ENCODE measurements at places on chromosomes 5 and 9.
A peak's percentile ranks its signal among the peaks of the same experiment; 100 is the strongest.

DNA sequence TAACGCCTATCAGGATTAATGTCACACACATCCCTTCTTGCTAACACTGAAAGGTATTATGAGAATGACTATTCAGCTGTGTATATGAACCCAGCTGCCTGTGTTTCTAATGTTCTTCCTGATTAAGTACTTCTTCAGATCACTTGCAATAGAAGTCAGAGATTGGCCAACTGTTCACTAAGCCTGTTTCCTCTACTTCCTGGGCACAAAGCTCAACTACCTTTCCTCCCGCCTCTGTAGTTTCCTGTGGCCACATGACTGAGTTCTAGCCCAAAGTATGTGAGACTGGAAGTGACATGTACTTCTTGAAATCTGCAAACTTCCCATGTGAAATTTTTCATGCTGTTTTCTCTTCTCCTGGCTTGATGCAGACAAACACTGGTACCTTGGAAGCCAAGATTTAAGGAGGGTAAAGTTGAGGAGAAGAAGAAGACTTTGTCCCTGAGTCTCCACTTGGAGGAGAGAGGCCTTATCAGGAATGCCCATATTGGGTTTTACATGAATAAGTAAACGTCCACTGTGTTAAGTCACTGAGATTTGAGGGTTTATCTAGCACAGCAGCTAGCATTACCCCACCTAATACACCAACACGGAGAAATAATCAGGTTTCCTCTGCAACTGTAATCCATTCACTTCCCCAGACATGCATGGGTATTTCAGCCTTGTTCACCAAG is 58.6 kb downstream of the SLIT3 start:
- no peak for DNase-seq

DNA sequence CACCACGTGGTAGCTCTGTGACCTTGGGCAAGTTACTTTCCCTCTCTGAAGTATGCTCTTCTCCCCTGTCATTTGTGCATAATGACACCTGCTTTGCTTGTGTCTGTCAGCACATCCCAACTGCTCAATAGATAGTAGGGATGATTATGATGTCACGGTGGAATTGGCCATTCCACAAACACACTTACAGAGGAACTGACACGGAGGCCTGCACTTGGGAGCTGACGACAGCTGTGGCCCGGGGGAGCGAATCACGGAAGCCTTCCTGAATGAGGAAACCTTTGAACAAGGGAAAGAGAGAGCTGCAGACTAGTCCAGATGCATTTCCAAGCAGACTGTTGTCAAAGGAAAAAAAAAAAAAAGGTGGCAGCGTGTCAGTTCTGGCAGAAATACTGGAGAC is 21.0 kb downstream of the TLX3 start:
- no peak for DNase-seq

GRCh38 chr9:109310486-109310901 is 10.4 kb downstream of the EPB41L4B start:
- DNase-seq: no peak

DNA sequence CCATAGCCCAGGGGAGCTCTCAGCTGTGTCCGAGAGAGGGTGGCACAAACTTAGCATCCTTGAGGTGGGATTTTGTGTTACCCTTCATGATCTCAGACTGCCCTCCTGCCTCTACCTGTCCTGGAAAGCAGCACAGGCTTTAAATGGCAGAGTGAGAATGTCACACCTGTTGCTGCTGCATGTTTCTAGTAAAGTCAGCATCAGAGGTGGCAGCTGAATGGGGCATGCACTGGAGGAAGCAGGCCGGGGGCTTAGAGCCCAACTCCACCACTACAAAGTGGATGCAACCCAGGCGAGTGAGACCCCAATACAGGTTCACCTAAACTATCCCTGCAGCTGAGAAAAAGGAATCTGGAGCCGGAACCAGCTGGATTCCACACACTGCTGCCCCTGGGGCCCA is 51.6 kb downstream of the MACROH2A1 start:
- DNase-seq: no peak

GRCh38 chr5:150189326-150189725 is 536 bp upstream of the SLC6A7 start:
- DNase-seq: no peak

- DNase-seq: no peak
Observed at GRCh38 chr9:4138180-4138579, 161.7 kb downstream of the GLIS3 start.

DNA sequence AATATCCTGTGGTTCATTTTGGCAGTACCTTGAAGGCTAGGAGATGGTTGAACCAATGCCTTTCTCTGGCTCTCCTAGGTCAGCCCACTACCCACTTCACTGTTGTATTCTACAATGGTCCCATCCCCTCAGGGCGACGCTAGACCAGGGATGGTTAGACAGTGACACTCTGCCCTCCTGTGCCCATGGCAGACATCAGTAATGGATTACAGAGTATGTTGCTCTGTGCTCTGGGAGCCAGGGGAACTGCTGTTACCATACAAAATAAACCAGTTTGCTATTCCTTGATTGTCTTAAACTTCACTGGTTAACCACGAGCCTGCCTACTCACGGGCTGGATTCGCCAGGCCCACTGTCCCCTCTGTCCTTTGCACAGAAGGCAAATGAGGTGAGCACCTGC is 33.7 kb downstream of the NCS1 start:
- DNase-seq: no peak

DNA sequence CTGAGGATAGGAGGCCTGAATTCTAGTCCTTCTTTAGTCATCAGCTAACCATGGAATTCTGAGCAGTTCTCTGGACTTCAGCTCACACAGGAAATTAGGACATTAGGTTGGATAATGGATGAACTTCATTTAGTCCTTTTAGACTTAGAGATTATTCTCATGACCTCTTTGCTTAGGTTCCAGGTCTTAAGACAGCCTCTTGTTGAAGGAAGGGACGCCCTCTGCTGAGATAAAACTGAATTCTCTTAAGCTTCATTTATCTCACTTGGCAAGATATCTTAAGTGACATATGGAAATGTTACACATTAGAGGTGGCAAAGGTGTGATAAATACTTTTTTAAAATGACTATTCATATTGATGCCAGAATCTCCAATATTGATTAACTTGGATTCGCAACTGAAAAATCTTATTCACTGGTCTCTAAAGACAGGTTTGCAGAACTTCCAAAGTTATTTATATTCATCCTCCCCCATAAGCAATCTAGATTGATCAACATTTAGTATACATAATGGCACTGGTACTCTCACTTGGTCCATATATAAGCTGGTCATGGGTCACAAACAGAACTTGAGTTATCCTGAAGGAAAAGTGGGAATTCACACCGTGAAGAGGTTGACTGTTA is 16.9 kb upstream of the ZNF366 start:
- DNase-seq: peak; percentile 27

- DNase-seq: no peak
Observed at GRCh38 chr5:39657943-39658342, 233.2 kb upstream of the DAB2 start.

DNA sequence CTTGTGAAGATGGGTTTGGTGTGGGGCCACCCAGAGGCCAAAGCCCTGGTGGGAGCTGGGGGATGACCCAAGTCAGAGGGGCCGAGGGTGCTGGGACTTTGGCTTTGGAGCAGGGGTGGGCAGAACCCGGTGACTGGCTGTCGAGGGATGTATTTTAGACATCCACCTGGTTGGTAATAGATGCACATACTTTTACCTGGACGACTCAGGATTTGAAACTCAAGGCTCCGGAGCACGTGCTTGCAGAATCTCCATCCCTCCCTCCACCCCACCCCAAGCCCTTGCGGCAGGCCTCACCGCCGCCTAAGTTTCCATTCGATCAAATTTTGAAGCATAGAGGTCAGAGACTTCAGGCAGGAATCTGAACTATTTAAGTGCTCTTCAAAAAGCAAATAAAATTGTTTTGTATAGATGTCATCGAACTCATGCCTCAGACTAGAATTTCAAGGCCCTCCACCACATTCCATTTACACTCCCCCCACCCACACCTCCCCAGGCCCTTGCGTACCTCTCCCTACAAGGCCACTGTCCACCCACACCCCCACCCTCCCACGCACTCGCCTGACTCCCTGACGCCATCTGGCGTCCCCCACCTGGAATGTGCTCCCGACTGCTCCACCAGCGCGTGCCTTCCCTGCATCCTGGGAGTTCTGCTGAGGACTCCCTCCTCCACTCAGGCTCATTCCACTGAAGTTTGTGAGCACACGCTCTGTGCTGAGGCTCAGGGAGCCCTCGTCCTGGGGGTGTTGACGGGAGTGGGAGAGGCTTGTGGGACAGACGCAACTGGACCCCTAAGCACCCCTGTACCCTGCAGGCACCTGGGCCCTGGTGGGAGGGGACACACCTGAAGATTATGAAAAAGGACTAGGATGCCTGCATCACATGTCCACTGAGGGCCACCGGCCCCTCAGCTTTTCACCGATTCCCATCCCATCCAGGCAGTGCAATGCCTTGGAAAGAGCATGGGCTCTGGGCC is 56.4 kb upstream of the RPL26L1 start:
- DNase-seq: no peak

DNA sequence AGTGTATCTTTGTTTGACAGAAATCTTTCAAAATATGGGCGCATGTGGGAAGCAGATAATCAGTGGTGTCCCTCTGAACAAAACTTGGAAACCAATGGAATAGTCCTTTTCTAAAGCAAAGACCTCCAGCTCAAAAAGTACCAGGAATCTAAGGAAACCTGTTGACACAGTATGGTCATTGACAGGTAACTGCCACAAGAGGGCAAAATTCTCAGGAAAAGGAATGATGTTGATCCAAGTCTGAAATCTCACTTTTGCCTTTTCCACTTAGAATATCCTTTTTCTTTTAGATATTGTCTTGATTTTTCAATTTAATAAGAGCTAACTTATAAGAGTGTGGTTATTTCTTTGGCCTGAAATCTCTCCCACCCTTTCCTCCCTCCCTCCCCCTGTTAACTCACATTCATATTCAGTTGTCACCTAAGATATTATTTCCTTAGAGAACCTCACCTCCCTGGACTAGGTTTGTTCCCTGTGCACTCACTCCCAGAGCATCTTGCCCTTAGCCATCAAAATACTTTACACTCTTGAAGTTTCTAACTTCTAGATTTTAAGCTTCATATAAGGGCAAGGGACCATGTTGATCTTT is 59.0 kb upstream of the BARX1 start:
- no peak for DNase-seq

GRCh38 chr5:158410976-158411375 is 552.0 kb upstream of the CLINT1 start:
- no peak for DNase-seq

DNA sequence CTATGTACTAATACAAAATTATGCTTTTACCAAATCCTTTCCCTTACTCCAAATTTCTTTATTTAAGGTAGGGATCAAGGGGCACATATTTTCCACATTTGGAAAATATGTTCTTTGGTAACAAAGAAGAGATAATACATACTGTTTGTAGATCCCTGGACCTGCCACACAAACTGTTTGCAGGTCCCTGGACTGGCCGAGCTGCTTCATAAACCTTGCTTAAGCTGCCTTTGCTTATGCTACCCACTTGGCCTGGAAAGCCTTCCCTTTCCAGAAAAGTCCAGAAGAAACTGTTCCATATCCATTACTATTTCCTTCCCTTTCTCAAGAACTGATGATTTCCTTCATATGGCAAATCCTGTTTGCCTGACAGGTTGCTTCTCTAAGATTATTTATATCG is 22.6 kb upstream of the DMXL1 start:
- no peak for DNase-seq

- DNase-seq: no peak
Observed at GRCh38 chr5:73370640-73371583, 77.7 kb downstream of the FOXD1 start.

DNA sequence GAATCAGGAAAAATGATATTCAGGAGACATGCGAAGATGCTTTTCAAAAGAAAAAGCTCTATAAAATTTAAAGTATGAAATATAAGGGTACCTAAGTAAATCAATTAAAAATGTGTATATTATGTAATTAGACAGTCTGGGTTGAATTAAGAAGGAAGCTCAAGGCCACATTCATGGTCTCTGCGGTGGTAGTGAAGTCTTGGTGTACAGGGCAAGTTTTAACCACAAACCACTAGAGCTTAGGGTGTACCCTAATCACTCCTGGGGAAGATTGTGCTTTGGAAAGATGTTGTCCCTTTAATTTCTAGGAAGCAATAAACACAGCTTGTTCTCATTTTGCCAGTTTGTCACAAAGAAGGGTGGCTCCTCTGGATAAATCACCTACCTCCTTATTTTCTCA is 287.2 kb upstream of the ZNF608 start:
- DNase-seq: no peak

- peak; percentile 68 for DNase-seq
Observed at GRCh38 chr5:134275822-134276221, 49.9 kb upstream of the PPP2CA start.

DNA sequence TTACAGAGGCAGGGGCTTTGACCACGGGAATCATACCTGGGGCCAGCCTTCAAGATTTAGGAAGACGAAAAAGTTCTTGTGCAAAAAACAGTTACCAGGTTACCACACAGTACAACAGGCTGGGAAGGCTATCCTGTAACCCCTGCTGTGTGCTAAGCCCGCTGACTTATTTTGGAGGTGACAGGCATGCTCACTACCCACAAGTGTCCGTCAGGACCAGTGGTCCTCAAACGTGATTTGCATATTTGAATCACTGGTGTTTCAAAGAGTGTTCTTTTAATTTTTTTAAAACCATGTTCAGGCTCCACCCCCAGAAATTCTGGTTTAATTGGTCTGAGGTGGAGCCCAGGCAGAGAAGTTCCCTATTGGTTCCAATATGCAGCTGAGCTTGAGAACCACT is 146.6 kb downstream of the TTLL11 start:
- no peak for DNase-seq

DNA sequence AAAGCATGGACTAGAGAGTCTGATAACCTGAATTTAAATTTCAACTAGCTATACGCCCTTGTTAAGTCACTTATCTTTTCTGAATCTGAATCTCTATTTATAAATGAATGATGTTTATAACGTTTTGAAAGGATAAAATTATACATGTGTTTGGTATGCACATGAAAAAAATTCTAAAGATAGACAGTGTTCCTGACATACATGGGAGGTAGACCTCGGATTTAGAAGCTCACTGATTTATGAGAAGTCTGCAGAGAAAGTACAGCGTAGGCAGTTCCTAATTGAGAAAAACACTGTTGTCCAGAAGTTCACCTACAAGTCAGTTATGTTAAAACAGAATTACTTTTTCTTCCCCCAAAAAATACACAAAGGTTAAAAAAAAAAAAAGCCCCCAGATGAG is 26.6 kb downstream of the MPDZ start:
- DNase-seq: no peak

All from GM19239 (cell line).